Hepatocyte (in vitro differentiated cells): ENCODE measurements at places on chromosomes 7 and 10. TPM values are rescaled to one million over a fixed set of nuclear protein-coding genes. Genes with fewer than 3 reads are reported as not detected.

PAPSS2 gene
- total RNA-seq = 47.0 and 58.0 TPM in 2 replicates

- DNase-seq = no peak
Measured at GRCh38 chr10:82392533-82392932, 517.5 kb downstream of the NRG3 start.

- DNase-seq = no peak
Measured at GRCh38 chr10:32060347-32060746, 4.1 kb upstream of the KIF5B start.

STRIP2 gene
- 1.1 and 1.4 TPM in 2 replicates for total RNA-seq

GRCh38 chr10:52951824-52952223 lies 179.2 kb upstream of the MBL2 start:
- peak; percentile 77 for DNase-seq

CYP2C19 gene
- total RNA-seq = 44.6 and 46.4 TPM in 2 replicates

DNA sequence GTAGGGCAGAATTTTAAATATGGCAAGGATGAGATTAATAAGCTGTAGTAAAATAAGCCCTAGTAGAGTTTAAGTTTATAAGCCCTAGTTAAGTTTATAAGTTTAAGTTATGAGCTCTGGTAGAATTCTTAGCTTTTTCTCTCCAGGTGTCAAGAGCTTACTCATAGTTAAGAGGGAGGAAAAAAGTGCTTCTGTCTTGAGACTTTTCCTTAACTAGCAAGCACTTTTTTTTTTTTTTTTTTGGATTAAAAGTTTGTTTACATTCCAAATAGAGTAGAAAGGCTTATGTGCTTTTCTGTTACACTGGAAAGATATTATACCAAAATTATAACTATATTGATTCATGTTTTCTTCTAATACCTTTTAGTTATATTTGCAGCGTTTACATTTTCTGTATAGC lies 25.5 kb upstream of the MPP7 start:
- DNase-seq = no peak

GRCh38 chr7:158453663-158454062 lies 134.0 kb downstream of the PTPRN2 start:
- DNase-seq = no peak

DNA sequence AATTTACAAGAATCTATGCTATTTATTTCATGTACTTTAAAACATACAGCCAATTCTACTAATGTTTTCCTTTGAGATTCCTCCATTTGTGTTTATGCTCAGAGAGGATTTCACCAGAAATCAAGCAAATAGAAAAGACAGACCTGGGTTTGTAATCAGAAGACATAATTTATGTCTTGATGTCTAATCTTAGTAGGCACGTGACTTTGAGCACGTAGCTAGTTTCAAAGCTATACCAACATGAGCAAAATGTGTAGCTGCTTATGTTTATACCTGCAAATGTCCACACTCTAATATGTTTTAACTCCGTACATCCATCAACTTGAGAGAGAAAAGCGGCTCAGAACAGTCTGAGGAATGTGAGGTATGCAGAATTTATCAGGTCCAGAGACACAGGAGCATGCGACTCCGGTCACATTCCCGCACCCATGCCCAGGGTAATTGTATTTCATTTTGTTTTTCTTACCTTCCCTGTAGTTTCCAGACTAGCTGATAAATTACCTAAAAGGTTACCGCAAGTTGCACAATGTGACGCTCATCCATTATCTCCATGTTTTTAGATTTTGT lies 40.0 kb downstream of the SVOPL start:
- DNase-seq = no peak
